ENCODE measurements at places on chromosomes 2 and 18.

GRCh38 chr18:79210002-79210910 lies 141.1 kb downstream of the ATP9B start:
- no peak for DNase-seq

GRCh38 chr2:3755277-3755676 lies 51.9 kb downstream of the DCDC2C start:
- DNase-seq: no peak

GRCh38 chr18:67218556-67218955 lies 298.0 kb downstream of the DSEL start:
- no peak for DNase-seq

- DNase-seq: no peak
Measured at GRCh38 chr18:34840256-34840826, 130.2 kb downstream of the DTNA start.

DNA sequence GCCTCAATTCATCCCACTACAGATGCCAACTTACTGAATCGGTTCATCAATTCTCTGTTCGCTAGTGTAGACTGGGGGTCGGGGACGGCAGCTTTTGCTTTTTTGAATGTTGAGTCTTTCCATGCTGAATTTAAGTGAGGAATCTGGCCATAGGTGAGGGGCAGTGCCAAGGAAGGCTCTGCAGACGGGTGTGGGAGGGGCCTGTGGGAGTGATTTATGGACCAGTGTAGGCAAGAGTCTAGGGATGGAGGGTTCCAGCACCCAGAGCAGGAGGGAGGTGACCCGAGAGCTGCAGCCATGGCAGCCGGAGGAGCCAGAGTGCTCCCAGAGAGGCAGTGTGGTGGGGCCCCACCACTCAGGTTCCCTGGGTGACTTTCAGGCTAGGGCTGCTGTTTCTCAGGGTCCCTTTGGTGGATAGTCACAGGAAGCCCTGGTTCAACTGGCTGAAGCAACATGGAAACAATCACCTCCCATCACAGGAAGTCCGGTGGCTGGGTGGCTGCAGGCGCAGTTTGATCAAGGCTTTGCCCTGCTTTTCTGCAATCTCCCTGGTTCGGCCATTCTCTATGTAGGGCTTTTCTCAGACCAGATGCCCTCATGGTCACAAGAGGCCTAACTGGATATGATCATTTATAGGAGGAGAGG lies 16.9 kb upstream of the TEX44 start:
- no peak for DNase-seq

GRCh38 chr2:208363485-208363884 lies 43.1 kb upstream of the PTH2R start:
- DNase-seq: no peak

- no peak for DNase-seq
Measured at GRCh38 chr2:17476830-17477229, 41.4 kb downstream of the RAD51AP2 start.

DNA sequence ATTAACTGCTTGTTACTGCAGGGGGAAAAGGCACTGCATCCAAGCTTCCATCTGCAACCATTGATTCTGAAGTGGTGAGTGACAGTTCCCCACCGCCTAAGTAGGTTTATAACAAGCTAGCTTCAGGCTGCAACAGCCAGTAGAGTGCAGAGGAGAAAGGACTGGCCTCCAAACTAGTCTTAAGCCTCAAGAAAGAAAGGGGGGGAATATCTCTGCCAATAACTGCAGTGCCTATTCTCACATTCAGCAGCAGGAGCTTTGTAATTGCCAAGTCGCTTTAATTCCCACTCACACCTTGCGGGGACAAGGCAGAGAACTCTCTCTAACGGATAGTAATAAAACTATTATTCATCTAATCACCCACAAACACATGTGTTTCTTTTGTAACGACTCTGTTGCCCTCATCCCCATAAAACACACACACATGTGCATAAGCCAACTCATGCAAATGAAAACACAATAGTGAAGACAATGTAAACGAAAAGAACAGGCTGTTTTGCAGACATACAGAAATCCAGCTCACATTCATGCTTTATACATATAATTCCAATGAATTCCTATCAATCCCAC lies 1963.3 kb upstream of the PIK3C3 start:
- DNase-seq: no peak

- DNase-seq: peak; percentile 34
Measured at GRCh38 chr2:69565431-69565839, 78.1 kb downstream of the AAK1 start.

DNA sequence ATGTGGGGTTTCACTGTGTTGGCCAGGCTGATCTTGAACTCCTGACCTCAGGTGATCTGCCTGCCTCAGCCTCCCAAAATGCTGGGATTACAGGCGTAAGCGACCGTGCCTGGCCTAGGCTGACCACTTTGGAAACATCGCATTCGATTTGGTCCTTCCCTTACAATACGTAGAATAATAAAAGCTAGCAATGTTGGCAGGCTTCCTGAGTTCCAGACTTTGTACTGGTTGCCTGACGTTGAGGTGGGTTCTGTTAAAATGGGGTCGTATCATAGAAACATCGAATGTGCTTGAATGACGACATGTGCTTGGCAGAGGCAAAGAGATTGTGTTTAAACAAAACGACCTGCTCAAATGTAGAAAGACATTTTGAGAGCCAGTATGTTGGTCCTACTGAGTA lies 56.1 kb downstream of the LTBP1 start:
- no peak for DNase-seq

DNA sequence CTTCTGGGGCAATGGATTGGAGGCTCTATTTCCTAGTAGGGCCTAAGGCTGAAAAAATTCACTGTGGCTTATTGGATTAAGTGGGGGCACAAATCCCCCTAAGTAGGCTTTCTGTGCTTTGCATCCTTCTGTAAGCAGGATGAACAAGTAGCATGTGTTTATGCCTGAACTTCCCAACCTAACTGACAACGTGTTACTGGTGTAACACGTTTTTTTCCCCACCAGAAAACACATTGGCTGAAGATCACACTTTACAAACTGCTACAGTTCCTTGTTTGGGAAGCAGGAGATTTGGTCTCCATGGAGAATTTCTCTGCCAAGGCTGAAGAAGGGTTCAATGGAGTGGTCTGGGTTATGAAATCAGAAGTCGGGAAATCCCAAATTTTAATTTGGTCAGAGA lies 7.2 kb upstream of the ITGA6 start:
- no peak for DNase-seq

DNA sequence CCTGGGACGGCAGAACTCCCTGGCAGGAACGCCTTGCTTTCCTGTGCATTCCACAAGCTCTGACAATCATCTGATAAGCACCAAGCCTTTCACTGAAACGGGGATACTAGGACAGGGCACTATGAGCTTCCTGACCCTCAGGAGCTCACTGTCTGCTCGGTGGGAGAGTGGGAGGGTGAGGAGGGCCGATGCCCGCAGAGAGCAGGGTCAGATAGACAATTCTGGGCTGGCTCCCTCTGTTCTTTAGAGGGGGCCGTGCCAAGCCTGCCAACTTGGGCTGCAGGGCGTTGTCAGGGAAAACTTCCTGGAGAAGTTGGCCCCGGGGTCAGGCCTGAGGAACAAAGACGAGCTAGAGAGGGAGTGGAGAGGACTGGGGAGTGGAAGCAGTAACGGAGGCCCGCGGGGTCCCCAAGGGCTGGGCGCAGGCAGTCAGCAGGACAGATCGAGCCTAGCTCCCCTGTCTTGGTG lies 82.0 kb downstream of the CTAGE1 start:
- DNase-seq: no peak

GRCh38 chr2:183000846-183001245 lies 37.4 kb downstream of the NCKAP1 start:
- DNase-seq: no peak

DNA sequence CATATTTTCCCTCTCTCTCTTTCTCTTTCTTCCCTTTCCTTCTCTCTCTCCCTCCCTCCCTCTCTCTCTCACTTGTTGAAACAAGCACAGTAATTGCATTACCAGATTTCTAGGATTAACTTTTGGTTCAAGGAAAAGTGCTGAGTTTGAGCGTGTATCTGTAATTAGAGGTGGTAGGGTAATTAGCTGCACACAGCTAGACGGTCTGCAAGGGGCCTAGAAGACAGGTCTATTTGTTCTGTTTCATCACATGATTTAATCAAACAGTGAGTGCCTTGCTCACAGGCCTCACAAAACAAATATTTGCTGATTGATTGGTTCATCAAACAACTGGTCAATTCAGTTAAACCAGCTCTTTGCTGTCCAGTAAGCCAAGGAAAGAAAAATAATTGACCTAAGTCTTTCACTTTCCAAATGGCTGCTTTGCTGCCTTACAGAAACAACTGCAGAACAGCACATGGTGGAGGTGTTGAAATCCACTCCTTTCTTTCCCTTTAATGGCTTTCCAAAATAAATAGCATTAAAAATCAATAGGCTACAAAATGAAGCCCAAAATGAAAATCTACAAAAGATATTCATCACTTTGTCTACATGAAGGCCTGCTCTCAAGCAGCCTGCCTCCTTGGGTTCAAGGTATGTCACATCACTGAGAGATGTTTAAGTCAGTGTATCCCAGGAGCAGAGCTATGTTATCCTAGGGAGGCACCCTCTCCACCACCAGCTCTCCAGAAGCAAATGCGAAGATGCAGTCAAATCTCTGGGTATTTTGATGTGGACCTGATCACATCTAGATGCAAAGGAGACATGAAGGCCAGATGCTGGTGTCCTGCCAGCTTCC lies 264.4 kb upstream of the SIX2 start:
- DNase-seq: no peak

DNA sequence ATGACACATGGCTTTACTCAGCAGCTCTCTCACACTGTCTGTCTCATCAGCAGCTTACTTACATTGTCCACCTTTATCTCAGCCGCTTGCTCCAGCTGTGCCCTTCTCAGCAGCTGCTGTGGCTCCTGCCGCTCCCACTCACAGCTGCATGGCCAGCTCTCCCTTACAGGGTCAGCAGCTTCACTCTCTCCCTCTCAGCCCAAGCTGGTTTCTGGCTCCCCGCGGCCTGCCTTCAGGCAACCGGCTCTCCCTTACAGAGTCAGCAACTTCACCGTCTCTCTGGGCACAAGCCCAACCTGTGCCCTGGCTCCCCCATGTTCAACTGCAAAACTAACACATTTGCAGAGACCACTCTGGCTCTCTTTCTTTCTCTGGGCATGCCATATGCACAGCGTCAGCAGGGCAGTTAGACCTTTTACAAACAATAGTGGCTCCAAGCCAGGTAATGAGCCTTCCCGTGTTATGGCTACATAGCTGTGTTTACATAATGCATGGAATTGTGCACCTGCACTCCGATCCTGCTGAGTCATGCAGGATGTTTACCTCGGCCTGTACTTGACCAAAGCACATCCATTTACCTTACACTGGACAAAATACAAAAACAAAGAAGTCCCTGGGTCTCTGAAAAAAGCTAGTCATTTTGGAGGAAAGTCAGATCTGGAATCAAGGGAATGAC lies 167.3 kb downstream of the DOK6 start:
- DNase-seq: no peak

DNA sequence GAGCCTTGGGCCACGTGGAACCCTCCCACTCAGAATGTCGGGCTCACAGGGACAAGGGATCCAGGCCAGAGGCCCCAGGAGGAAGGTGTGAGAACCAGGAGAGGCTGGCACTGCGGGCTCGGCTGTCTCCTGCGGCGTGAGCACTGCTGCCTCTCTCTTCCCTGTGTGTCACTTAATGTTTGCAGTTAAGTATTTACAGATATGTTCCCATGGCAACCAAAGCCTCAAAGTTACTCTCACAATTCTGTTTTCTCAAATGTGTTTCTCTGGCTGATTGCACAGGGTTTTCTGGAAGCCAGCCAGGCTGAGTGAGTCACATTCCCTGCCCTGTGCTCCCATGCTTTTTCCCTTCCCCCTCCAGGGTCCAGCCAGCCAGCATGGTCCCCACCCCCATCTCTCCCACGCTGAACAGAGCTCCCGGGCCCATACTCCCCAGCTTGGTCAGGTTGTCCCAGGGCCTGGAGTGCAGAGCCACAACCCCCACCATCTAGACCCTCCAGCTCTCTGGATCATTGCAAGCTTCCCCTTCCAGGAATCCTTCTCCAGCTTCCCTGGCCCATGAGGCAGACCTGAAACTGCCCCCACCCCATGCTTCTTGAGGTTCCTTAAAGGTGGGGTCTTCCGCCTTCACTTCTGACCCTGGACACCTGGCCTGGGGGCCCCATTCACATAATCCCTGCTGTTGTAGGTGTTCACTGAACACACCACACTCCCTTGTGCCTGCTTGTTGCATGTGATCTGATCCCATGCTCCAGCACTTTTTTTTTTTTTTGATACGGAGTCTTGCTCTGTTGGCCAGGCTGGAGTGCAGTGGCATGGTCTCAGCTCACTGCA lies 265.9 kb downstream of the CELF4 start:
- DNase-seq: peak; percentile 85

DNA sequence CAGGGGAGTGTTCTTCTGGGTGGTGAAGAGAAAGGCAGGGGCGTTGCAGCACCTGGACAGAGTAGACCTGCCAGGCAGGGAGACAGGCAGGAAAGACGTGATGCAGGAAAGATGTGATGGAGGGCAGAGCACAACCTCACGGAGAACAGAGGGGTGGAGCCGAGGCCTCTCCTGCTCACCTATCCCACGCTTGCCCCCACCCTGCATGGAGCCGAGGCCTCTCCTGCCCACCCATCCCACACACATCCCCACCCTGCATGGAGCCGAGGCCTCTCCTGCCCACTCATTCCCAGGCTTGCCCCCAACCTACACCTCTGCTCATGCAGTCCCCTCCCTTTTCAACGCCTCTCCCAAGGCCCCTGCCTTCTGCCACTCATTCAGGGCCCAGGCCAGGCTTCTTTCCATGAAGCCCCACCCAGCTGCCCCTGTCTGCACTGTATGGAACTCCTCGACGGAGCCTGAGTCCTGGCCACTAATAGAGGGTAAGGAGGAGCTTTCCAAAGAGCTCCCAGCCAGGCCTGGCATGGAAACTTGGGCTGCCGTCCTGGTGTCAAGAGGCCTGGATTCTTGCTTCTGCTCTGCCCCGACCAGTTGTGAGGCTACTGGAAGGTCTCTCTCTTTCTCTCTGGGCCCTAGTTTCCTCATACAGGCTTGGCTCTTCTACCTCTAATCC lies 32.0 kb upstream of the LOXHD1 start:
- DNase-seq: no peak

DNA sequence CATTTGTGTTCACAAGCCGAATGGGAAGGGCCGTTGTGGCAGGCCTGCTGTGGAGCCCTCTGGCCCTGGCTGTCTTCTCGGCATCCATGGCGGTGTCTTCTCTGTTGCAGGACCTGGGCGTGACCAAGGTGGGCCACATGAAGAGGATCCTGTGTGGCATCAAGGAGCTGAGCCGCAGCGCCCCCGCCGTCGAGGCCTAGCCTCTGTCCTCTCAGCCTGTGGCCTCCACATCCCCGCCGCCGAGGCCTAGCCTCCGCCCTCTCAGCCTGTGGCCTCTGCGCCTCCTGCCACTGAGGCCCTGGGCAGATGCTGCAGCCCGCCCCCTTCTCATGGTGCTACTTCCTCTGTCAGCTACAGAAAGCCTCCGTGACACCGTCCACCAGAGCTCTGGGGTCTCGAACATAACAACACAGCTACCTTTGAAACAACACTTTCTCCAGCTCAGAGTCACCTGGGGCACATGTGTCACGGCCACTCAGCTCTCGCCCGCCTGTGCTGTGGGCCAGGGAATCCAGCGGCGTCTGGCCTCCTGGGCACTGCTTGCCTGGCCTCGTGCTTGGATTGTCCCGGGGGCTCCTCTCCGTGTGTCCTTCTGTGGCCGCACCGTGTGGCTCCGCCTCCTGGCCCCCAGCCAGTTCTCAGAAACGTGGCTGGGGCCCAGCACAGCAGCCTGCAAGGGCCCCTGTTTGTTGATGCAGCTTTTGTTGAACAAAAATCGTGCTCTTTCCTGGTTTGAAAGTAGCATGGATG lies 97.1 kb downstream of the USP40 start:
- peak; percentile 81 for DNase-seq

Measured in heart left ventricle (tissue), 16 donors.